Ovary (tissue), 10 donors: ENCODE measurements at places on chromosomes 3 and 15.

DNA sequence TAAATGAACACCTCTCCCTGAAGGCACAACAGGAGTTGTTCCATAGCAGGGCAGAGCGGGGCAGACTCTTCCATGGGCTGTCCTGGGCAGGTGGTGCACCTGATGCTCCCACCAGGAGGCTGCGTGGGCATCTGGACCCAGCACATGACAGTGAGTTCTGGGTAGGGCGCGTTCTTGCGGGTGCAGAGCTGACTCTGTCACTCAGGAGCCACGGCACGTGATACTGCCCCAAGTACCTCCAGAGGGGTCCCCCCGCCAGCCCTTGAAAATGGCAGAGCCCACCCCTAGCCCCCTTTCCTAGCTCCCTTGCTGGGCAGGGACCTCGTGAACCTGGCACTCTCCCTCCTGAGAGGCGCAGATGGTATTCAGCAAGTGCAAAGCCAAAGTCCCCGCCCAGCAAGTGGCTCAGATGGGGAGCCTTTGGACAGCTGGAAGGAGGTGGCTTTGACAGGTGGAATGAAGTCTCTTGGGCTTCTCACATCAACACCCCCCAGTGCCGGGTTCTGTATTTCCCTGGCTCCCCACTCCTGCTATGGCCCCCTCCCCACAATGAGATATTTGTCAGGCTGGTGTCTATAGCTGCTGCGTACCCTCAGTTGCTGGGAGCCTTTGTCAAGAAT lies 172.1 kb downstream of the TBC1D2B start:
- DNase-seq, result no peak

DNA sequence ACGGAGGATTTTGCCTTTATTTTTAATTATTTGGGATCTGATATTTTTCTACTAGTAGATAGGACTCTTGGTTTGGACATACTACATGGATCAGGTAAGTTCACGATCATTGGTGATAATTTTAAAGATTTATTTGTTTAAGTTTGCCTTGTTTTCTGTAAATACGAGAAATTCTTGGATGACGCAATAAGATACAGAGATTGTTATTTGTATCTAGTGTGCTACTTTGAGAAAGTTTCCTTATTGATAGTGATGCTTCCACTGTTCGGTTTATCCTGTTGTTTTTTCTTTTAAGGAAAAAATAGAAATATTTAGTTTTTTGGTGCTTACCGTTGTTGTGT lies 577 bp downstream of the CHD2 start:
- DNase-seq, result no peak

DNA sequence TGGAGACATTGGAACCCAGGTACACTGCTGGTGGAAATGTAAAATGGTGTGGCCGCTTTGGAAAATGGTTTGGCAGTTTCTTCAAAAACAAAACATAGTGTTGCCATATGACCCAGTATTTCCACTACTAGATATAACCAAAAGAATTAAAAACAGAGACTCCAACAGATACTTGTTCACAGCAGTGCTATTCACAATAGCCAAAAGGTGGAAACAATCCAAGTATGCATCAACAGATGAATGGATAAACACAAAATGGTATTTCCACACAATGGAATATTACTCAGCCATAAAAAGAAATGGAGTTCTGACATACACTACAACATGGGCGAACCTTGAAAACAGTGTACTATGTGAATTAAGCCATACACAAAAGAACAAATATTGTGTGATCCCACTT lies 59.4 kb upstream of the TIMP4 start:
- no peak for DNase-seq

- peak; percentile 47 for DNase-seq
Observed at GRCh38 chr3:126364130-126364695, 7.0 kb upstream of the KLF15 start.

GRCh38 chr3:140152851-140153639 lies 218.1 kb downstream of the CLSTN2 start:
- DNase-seq, result peak; percentile 82

DNA sequence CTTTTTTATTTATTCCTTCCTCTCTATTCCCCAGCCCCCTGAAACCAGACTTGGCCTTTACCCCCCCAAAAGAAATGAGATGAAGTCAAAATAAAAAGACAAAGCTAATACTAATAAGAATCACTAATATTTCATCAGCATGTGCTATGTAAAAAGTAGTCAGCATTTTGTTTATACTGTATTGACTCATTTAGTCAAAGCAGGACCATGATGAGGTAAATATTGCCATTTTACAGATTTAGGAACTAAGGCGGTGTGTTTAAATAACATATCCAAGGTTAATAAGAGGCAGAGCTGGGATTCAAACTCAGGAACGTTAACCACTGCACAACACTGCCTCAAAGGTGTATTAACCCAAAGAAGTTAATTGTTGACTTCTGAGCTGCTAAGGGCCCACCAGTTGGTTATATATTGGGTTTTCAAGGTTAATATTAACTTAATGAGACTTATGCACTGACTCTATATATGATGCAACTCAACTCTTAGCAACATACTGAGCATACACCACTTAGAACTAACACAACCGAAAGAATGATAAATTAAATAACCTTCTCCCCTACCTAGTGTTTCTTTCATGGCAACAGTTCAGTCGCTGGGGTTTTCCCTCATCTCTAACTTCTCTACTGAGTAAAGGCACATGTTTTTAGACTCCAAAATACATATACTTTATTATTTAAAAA lies 34.7 kb downstream of the FOXP1 start:
- DNase-seq, result no peak

DNA sequence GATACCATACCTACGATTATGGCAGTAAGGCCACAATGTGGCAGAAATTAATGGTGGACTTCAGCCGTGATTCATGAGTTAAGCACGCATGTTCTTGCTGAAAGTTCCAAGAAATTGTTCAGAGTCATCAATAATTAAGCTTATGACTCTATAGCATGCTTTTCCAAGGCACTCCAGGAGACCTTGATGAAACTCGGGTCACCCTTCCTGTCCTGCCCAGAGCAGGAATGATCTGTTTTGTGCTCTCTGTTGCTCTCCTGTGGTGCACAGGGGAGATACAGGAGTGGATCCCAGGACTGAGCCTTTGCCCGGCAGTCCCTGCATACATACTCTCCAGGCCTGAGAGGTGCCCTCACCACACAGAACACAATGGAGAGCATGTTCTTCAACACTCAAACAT lies 141.6 kb upstream of the SLC2A2 start:
- DNase-seq, result no peak

DNA sequence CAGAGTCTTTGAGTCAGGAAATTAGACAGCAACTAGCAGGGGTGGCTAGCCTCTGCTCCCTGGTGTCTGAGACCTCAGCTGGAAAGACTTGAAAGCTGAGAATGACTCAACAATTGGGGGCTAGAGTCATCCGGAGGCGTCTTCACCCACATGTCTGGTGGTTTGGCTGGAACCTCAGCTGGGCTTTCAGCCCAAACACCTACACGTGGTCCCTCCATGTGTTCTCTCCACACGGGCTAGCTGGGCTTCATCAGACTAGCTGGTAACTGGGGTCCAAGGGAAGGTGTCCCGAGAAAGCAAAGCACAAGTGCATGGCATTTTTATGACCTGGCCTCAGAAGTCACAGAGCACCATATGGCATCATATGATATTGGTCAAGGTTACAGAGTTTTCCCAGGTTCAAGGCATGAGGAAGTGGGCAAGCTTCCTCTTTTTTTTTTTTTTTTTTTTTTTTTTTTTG lies 19.9 kb upstream of the ABHD2 start:
- no peak for DNase-seq

DNA sequence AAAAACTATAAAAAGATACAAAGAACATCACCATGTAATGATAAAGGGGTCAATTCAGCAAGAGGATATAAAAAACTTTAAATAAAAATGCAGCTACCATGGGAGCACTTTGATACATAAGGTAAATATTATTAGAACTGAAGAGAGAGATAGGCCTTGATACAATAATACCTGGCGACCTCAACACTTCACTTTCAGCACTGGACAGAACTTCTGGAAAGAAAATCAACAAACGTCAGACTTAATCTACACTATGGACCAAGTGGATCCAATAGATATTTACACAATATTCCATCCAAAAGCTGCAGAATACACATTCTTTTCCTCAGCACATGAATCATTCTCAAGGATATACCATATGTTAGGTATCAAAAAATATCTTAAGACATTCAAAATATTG lies 42.0 kb downstream of the WDR49 start:
- no peak for DNase-seq

DNA sequence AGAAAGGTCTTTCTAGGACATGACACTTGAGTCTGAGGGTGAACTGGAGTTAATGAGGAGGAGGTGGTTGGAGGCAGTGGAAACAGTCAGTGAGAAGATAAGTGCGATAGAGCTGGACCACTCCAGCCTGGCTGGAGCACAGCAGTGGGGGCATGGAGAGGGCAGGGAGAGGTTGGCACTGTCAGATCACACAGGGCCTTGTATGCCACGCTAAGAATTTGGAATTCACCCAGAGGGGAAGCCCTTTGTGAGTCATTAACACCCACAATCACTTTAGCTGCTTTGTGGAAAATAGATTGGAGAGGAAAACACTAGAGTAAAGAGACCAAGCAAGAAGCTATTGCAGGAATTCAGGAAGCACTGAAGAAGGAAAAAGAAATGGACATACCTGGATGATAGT lies 83.3 kb downstream of the ZNF621 start:
- DNase-seq, result no peak

DNA sequence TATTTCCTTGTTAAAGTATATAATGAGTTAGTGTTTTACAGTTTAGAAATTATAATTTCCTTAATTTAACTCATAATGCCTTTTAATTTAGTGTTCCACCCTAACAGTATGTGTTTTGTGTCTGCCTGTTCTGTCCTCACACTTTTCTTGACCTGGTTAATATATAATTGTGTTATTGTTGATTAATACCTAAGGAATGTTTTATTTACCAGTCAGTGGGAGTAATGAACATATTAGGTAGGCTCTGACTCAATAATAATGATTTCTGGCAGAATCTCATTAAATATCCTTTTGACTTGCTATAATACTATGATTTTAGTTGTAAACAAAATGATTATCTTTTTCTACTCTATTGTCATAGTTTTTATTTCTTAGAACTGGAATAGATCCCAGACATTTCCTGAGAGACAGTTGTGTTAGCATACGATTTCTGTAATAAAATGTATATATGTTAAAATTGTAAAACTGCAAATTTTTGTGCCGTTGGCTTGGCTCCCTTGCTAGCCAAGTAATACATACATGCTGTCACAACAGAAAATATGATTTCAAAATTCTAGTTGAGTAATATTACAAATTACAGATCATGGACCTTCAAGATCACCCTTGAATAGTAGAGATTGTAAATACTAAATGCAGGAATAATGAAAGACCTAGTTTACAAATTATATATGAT lies 51.9 kb downstream of the RASA2 start:
- no peak for DNase-seq
